ENCODE measurements at places on chromosomes 1 and 21. TPM values are rescaled to one million over a fixed set of nuclear protein-coding genes. Genes with fewer than 3 reads are reported as not detected.
A peak's percentile ranks its signal among the peaks of the same experiment; 100 is the strongest.

GRCh38 chr1:173113015-173113741 is 62.4 kb upstream of the TNFSF18 start:
- H3K27ac ChIP-seq, result no peak overlapping the region
- peaks cover 4% of the 10 kb centered on the region for H3K4me1 ChIP-seq
- no peaks in the 10 kb centered on the region for H3K36me3 ChIP-seq
- no peak overlapping the region for H3K4me3 ChIP-seq

DNA sequence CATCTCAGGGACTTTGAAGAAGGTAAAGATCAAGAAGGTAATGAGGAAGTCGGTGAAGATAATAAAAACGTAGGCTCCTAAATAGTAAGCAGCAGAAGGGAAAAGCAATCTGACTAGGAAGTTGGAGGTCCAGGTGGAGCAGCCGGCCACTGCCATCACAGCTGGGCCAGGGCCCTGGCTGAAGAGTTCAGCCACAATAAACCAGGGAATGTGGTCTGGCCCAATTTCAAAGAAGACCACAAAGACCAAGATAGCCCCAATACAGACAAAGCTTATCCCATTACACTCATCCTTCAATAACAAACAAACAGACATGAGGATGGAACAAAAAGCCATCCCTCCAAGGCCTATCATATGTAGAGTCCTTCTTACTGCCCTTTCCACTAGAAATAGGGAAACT is 18.4 kb upstream of the JAK1 start:
- DNase-seq, result no peak
- no peak overlapping the region for H3K4me3 ChIP-seq
- no peaks in the 10 kb centered on the region for H3K27me3 ChIP-seq

- H3K27ac ChIP-seq, result no peak overlapping the region
- DNase-seq, result no peak
- H3K36me3 ChIP-seq, result peaks cover 11% of the 10 kb centered on the region
- no peak overlapping the region for H3K4me3 ChIP-seq
- no peaks in the 10 kb centered on the region for H3K27me3 ChIP-seq
- peaks cover 4% of the 10 kb centered on the region for H3K4me1 ChIP-seq
Observed at GRCh38 chr1:55168353-55168752, 46.8 kb downstream of the USP24 start.

- no peak overlapping the region for H3K27ac ChIP-seq
- DNase-seq, result no peak
- H3K4me1 ChIP-seq, result peaks cover 46% of the 10 kb centered on the region
- H3K36me3 ChIP-seq, result no peaks in the 10 kb centered on the region
- no peaks in the 10 kb centered on the region for H3K27me3 ChIP-seq
Observed at GRCh38 chr1:101408212-101409042, 171.6 kb downstream of the S1PR1 start.

DNA sequence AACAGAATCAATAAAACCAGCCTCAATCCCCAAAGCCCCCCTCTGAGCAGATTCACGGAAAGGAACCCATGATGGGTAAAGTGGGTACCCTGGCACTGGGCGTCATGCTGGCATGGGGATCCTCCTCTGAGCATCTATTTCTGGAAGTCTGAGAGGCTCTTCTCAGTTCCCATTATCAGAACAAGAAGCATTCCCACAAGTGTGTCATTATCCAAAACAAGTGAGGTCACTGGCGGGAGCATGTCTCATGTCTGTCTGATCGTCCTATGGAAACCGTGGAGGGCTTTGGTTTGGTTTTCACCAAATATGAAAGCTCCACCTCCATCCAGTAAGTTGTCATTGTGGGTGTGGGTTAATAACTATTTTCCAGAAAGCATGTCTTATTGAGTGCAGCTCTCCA is 70.7 kb downstream of the PGM1 start:
- H3K4me3 ChIP-seq, result no peak overlapping the region
- peaks cover 7% of the 10 kb centered on the region for H3K4me1 ChIP-seq
- no peak overlapping the region for H3K27ac ChIP-seq
- H3K36me3 ChIP-seq, result no peaks in the 10 kb centered on the region
- DNase-seq, result no peak
- H3K27me3 ChIP-seq, result no peaks in the 10 kb centered on the region

- DNase-seq, result no peak
- no peaks in the 10 kb centered on the region for H3K27me3 ChIP-seq
- peaks cover 8% of the 10 kb centered on the region for H3K4me1 ChIP-seq
- H3K36me3 ChIP-seq, result peaks cover 3% of the 10 kb centered on the region
- peak overlapping the region; percentile 40 for H3K27ac ChIP-seq
Observed at GRCh38 chr1:78048446-78048845, 2.7 kb downstream of the GIPC2 start.

DNA sequence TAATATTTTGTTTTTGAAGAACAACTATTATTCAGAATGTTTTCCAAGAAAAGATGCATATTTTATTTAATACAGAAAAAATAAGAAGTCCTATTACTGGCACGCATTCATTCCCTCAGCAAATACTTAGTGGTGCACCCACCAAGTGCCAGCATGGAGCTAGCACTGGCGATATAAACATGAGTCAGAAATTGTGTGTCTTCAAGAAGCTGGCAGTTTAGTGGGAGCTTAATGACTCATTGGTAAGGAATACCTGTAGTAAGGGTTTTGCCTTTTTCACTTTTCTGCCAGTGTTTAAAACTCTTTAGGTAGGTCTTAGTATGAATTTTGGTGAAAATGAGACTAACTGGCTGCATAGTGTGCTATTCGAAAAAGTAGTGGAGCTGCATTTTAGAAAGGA is 6.3 kb downstream of the MAGI3 start:
- H3K27ac ChIP-seq, result no peak overlapping the region
- no peak for DNase-seq
- H3K4me3 ChIP-seq, result no peak overlapping the region
- H3K27me3 ChIP-seq, result no peaks in the 10 kb centered on the region

GRCh38 chr1:34419663-34420136 is 243.0 kb downstream of the C1orf94 start:
- no peaks in the 10 kb centered on the region for H3K4me1 ChIP-seq
- H3K36me3 ChIP-seq, result no peaks in the 10 kb centered on the region
- no peak overlapping the region for H3K4me3 ChIP-seq
- peak; percentile 27 for DNase-seq
- H3K27me3 ChIP-seq, result no peaks in the 10 kb centered on the region

- H3K27ac ChIP-seq, result no peak overlapping the region
- no peak overlapping the region for H3K4me3 ChIP-seq
- H3K4me1 ChIP-seq, result peaks cover 7% of the 10 kb centered on the region
- H3K36me3 ChIP-seq, result no peaks in the 10 kb centered on the region
Observed at GRCh38 chr1:10519016-10519417, 44.3 kb downstream of the PEX14 start.

- no peaks in the 10 kb centered on the region for H3K4me1 ChIP-seq
- H3K27me3 ChIP-seq, result no peaks in the 10 kb centered on the region
- DNase-seq, result no peak
- no peaks in the 10 kb centered on the region for H3K36me3 ChIP-seq
- no peak overlapping the region for H3K4me3 ChIP-seq
Observed at GRCh38 chr1:243959998-243960397, 91.1 kb upstream of the ZBTB18 start.

Gene LAMTOR5
- total RNA-seq, result 45.6 TPM

Gene FNBP1L
- 119 TPM for total RNA-seq

- H3K4me1 ChIP-seq, result no peaks in the 10 kb centered on the region
- H3K36me3 ChIP-seq, result no peaks in the 10 kb centered on the region
- no peak overlapping the region for H3K27ac ChIP-seq
- no peaks in the 10 kb centered on the region for H3K27me3 ChIP-seq
- H3K4me3 ChIP-seq, result no peak overlapping the region
Observed at GRCh38 chr1:198888379-198888943, 249.6 kb downstream of the PTPRC start.

DNA sequence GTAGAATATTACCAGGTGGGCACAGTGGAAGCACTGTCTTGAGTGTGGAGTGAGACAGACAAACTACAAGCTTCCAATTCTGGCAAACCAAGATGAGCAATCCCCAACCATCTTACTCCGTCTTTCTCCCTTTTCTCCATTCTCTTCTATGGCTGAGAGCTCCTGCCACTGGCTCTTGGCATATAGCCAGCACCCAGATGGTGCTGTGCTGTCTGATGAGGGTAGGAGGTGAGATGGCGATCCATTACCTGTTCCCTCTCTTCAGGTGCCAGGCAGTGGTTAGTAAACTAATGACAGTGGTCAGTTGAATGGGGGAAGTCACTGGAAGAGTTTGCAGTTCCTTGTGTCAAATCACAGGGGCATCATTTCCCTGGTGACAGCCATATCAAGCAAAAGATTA is 108.4 kb downstream of the FNBP1L start:
- peaks cover 23% of the 10 kb centered on the region for H3K4me1 ChIP-seq
- DNase-seq, result no peak
- H3K4me3 ChIP-seq, result no peak overlapping the region
- no peaks in the 10 kb centered on the region for H3K27me3 ChIP-seq
- peaks cover 7% of the 10 kb centered on the region for H3K36me3 ChIP-seq

DNA sequence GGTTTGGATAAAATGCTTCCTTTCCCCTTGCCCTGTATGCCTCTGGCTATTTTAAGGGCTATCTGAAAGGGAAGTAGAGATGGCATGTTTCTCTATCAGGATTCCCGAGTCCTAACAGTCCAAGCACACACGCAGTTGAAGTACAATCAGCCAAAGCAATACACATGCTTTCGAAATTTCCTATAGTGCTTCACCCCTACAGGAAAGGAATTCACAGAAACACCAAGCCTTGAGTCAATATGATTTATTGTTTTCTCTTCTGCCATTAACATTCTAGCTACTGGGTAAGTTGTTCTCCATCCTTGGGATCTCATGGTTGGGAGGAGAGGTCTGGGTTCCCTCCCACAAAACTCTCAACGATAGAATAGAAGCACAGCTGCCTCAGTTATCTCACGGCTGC is 8.7 kb downstream of the ITLN1 start:
- no peaks in the 10 kb centered on the region for H3K27me3 ChIP-seq
- H3K4me1 ChIP-seq, result no peaks in the 10 kb centered on the region
- DNase-seq, result no peak
- H3K4me3 ChIP-seq, result no peak overlapping the region
- no peaks in the 10 kb centered on the region for H3K36me3 ChIP-seq

DNA sequence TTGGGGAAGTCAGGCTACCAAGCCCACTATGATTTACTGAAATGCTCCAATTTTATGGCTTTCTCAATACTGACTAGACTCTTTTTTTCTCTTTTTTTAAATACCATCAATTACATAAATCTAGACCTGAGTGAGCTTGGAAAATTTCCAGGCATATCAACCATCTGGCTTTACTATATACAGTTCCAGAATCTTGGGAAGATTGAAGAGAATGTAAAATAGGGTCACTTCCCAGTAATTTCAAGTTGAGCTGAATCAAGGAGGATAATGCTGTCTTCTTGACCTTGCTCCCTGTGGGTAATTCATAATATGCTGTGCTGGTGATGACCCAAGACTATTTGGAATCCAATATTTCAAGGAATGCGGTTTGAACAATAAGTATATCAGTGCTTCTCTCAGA is 108.1 kb downstream of the MAP3K21 start:
- no peaks in the 10 kb centered on the region for H3K4me1 ChIP-seq
- no peaks in the 10 kb centered on the region for H3K27me3 ChIP-seq
- H3K27ac ChIP-seq, result no peak overlapping the region
- DNase-seq, result no peak
- H3K4me3 ChIP-seq, result no peak overlapping the region

GRCh38 chr1:44254392-44254910 is 41.2 kb downstream of the DMAP1 start:
- H3K27ac ChIP-seq, result no peak overlapping the region
- H3K4me1 ChIP-seq, result peaks cover 4% of the 10 kb centered on the region
- peaks cover 6% of the 10 kb centered on the region for H3K36me3 ChIP-seq
- no peak for DNase-seq
- no peaks in the 10 kb centered on the region for H3K27me3 ChIP-seq

DNA sequence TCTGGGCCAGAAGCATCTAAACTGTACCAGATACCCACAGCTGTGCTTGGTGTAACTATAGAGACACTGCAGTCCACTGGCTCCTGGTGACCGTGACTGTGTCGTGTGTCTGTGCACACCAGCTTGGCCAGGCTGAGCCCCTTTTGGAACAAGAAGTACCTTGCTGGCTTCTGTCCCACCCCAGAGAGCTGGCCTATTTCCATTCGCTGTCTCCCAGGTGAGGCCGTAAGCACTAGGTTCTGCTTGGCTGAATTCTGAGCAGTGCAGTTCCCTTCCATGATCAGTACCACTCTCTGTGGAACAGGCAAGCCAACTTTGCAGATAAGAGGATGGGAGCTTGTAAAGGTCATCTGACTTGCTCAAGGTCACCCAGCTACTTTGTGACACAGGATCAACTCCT is 119.9 kb upstream of the DNAH14 start:
- no peaks in the 10 kb centered on the region for H3K27me3 ChIP-seq
- no peak overlapping the region for H3K4me3 ChIP-seq
- H3K4me1 ChIP-seq, result no peaks in the 10 kb centered on the region
- no peaks in the 10 kb centered on the region for H3K36me3 ChIP-seq
- H3K27ac ChIP-seq, result no peak overlapping the region
- no peak for DNase-seq

Gene CYP2J2
- total RNA-seq, result 3.9 TPM

DNA sequence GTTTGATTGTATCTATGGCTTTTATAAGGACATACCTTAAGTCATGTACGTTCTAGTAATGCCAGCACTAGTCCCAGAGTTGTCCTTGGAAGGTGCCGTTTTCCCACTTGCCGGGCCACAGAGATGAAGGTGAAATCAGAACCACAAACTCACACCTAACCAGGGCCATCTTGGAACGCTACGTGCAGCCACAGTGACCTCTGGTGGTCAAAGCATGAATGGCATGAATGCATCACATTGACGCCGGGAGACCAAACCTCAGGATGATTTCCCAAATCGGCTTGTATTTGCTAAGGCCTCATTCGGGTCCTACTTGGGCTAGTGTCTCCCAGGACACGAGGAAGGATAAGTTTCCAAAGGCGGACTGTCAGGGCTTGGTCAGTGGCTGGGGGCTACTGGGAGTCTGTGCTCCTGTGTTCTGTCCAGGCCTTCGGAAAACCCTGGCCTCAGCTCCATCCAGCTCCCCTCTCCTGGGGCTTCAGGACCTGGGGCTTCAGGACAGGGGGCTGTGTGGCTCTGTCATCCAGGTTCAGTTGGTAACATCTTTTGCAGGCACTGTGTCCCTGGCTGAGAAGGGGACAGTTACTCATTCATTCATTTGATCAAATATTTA is 260.5 kb downstream of the PRDM2 start:
- peak; percentile 77 for DNase-seq
- H3K4me1 ChIP-seq, result no peaks in the 10 kb centered on the region
- no peak overlapping the region for H3K27ac ChIP-seq
- no peaks in the 10 kb centered on the region for H3K36me3 ChIP-seq
- H3K4me3 ChIP-seq, result no peak overlapping the region
- H3K27me3 ChIP-seq, result peaks cover 2% of the 10 kb centered on the region

Gene ACOT11
- total RNA-seq, result 12.2 TPM

- no peak overlapping the region for H3K4me3 ChIP-seq
- no peaks in the 10 kb centered on the region for H3K4me1 ChIP-seq
- no peak for DNase-seq
- no peak overlapping the region for H3K27ac ChIP-seq
Observed at GRCh38 chr1:211705467-211706091, 30.2 kb upstream of the NEK2 start.

DNA sequence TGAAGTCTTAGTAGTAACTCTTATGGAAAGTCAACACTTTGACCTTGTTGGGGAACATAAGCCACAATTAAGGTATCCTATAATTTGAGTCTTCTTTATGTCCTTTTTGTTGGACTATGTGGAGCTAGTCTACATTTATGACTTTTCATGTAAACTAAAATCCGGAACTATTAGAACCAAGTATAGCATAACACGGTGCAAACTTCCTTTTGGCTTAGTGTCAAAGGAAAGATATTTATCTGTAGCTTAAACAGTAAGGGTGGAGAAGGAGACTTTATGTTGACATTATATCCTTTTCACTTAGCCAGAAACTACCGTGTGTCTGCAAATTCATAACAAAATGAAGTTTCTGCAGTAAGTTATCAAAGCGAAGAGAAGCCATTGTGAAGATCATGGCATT is 7.3 kb downstream of the UAP1 start:
- H3K36me3 ChIP-seq, result peaks cover 2% of the 10 kb centered on the region
- H3K4me3 ChIP-seq, result no peak overlapping the region
- H3K27ac ChIP-seq, result no peak overlapping the region
- no peak for DNase-seq

Measured in lung (tissue), 17 donors.